Daoy (cell line): ENCODE measurements at places on chromosomes 5 and 9. TPM values are rescaled to one million over a fixed set of nuclear protein-coding genes. Genes with fewer than 3 reads are reported as not detected.

Gene PCAT7
- total RNA-seq = not detected in 2 replicates

Gene ZMAT2
- 84.2 and 124 TPM in 2 replicates for total RNA-seq

Gene EFCAB9
- not detected in 2 replicates for total RNA-seq

Gene CDH18
- 12.2 and 14.8 TPM in 2 replicates for total RNA-seq

Gene GHR
- total RNA-seq = not detected in 2 replicates

Gene PCDHA9
- total RNA-seq = 0.11 and 0.51 TPM in 2 replicates

Gene MYOT
- not detected in 2 replicates for total RNA-seq

Gene BDP1
- total RNA-seq = 20.5 and 21.3 TPM in 2 replicates

Gene RLN2
- total RNA-seq = not detected in 2 replicates

Gene WDR31
- total RNA-seq = 1.1 and 2.3 TPM in 2 replicates

Gene IL33
- 0.06 and 0.80 TPM in 2 replicates for total RNA-seq

Gene TOPORS
- 29.9 and 31.2 TPM in 2 replicates for total RNA-seq

Gene SGCD
- total RNA-seq = 0.83 and 1.4 TPM in 2 replicates
